ENCODE measurements at places on chromosomes 13 and 19.

DNA sequence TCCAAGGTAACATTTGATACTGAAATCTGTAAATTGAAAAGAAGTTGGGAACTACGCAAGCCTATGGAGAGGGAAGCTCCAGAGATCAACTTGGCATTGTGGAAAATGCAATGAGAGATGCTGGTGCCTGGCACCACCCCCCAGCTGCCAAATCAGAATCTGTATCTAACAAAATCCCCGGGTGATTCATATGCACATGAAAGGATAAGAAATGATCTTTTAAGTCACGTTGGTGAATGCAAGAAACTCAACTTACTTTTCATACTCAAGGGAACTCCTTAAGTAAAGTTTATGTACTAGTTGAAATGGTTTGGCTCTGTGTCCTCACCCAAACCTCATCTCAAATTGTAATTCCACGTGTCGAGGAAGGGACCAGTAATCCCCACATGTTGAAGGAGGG is 158.5 kb upstream of the MYO16 start:
- no peak for DNase-seq

DNA sequence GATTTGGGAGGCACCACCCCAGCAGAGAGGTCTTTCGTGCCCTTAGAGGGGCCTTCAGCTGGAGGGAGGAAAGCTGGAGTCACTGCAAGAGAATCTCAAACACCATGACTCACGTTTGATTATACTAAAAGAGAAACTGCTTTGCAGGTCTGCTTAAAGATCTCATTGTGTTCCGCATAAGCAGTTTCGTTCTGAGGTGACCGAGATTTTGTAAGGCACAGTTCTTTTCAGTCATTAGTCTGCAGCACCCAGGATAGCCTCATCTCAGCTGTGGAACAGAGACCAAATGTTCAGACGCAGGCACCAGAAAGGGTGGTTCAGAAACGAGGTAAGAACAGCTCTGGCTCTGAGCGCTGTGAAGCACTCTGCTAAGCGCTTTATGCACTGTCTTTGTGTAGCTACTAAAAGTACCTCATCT is 71.2 kb upstream of the GTF3A start:
- DNase-seq: no peak

DNA sequence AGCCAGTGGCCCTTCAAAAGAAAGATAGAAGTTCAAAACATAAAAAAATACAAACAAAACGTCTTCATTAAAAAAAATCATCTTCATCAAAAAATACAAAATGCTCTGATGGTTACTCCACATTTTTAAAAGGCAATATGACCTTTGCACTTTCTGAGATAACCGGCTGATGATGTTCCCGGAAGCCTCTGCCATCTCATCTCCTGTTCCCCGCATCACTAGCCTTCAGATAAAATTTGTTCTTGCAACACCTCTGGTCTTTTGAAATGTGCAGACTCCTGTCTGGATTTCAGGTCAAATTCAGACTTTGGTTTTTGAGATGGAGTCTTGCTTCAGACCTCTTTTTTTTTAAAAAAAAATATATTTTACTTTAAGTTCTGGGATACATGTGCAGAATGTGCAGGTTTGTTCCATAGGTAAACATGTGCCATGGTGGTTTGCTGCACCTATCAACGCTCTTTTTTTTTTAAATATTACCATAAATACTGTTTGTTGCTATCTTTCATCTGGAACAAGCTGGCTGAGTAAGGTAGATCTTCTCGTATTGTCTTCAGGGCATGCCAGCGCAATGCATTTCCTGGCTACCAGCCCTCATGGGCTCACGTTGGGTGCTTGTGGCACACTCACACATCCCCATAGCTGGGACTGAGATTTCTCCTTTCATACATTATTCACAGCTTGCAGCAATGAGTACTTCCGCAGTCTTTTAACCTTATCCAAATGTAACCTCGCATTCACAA is 418.9 kb upstream of the ARGLU1 start:
- DNase-seq: no peak

- no peak for DNase-seq
These were observed 10.1 kb upstream of the SHISA2 start for GRCh38 chr13:26061947-26062346.

GRCh38 chr19:2145831-2146241 is 5.5 kb downstream of the AP3D1 start:
- DNase-seq: no peak

DNA sequence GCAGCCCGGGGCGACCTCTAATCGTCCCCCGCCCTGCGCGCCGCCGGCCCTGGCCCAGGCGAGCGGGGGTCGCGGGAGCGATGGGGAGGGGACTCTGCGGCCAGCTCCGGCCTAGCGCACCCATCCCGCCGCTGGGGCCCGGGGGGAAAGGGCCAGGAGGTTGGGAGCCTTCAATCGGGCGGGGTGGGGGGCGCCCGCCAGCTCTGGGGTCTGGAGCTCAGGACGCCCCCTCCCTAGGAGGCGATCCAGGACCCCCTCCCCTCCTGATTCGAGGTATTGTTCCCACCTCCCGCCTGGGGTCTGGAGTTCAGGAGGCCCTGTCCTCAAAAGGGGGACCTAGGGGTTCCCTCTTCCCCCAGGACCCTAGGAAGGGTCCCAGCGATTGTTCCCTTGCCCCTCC is 430 bp downstream of the ZNF358 start:
- DNase-seq: no peak

DNA sequence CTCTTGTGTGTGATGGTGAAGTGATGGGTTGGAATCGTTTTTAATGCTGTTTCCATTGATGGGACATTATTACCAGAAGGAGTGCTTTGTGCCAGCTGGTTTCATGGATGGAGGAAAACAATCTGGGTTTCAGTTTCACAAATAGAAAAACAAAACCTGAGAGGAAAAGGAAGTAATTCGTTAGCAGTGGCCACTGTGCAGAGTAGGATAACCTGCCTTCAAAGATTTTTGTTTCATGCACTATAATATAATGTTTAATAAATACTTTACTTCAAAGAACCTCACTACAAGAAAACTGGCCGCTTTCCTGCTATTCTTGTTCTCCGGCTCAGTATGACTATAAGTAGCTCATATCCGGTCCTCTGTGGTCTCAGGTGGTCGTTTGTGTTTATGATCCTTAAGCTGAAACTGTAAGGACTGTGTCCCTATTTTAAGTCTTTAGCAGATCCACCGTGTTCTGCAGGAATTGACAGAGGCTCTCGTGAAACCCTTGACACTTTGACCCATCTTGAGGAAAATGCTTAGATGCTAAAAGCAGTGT is 104.7 kb downstream of the GGACT start:
- no peak for DNase-seq

DNA sequence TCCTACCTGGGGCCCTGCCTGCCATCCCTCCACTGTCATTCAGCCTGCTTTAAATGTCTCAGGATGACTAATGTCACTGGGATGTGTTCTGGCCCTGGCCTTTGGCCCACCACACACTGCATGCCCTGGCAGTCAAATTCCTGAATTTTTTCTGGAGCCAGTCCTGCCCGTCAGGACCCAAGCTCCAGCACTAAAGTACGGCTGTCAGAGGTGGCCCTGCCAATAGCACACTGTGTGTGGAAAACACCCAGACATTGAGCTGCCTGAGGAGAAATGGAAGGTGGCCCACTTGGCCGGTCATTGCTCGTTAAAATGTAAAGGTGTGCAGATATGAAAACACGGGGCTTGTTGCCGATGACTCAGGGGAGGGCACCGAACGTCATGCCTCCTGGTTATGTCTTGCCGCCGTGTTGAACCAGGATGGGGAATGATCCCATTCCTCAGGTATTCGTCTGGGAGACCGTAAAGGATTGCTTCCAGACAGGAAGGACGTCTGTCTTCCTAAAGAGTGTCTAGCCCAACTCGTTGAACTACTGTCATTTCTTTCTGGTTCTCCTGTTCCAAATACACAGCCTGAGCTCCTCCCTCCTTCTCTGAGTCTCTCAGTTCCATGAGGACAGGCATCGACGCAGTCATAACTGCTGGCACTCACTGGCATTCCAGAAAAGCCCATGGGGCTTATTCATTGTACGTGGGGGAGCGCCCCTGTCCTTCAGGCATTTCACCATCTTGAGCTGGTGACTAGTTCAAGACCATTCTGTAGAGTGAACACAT is 40.6 kb downstream of the COL4A2 start:
- DNase-seq: no peak

DNA sequence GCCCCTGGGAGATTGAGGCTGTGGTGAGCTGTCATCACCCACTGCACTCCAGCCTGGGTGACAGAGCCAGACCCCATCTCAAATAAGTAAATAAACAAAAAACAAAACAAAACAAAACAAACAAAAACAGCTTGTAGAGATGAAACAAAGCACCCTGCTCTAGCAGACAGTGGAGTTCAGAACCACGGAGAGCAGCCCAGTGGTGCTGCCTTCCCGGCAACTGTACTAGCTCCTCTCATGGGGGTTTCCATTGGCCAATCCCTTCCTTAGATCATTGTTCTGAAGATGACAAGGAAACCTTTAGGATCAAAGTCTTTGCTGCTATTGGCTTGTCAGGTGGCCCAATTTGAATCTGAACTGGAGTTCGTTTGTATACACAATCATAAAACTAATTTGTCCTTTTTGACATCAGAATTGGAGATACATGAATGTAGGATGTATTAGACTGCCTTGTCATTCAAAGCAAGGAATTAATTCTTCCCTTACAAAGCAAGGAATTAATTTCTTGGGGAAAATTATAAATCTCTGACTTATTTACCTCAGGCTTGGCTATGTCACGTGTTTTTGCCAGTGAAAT is 19.7 kb upstream of the SYCN start:
- DNase-seq: no peak

GRCh38 chr13:30103161-30103840 is 204.1 kb downstream of the KATNAL1 start:
- DNase-seq: peak; percentile 17

DNA sequence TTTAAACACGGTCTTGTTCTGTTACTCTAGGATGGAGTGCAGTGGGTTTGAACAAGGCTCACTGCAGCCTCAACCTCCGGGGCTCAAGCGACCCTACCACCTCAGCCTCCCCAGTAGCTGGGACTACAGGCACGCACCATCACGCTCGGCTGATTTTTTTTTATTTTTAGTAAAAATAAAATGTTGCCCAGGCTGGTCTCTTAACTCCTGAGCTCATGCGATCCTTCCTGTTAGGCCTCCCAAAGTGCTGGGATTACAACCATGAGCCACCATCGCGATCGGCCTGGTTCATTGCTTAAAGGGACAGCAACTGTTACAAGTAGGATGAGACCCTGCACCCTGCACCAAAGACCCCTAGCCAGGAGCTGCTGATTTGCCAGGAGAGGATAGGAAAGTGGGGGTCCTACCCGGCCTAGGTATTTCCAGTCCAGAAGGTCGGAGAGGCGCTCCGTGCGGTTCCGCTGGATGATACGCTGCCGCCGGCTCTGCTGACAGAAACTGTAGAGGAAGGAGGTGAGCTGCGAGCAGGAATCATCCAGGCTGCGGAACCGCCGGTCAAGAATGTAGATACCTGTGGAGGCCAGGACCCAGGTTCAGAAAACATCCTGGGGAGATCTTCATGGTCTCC is 5.1 kb downstream of the FTL start:
- no peak for DNase-seq

- no peak for DNase-seq
These were observed 37.6 kb downstream of the ZNF493 start for GRCh38 chr19:21434516-21434915.

DNA sequence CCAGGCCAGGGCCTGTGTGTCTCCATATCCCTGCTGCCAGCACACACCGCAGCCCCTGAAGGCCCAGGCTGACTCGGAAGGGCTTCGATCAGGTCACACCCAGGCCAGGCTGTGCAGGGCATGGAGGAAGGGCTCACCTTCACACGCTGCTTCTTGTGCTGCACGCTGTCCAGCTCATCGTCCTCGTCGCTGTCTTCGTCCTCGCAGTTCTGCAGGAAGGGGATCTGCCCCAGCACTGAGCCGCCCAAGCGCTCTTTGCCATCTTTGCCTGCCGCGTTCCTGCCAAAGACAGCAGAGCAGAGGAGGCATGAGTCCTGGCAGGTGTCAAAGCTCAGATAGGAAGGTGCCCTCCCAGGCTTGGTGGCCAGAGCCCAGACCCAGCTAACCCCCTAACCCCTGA is 13.7 kb upstream of the PRKD2 start:
- no peak for DNase-seq

- no peak for DNase-seq
These were observed 1.2 kb upstream of the LRRC63 start for GRCh38 chr13:46210362-46211083.

DNA sequence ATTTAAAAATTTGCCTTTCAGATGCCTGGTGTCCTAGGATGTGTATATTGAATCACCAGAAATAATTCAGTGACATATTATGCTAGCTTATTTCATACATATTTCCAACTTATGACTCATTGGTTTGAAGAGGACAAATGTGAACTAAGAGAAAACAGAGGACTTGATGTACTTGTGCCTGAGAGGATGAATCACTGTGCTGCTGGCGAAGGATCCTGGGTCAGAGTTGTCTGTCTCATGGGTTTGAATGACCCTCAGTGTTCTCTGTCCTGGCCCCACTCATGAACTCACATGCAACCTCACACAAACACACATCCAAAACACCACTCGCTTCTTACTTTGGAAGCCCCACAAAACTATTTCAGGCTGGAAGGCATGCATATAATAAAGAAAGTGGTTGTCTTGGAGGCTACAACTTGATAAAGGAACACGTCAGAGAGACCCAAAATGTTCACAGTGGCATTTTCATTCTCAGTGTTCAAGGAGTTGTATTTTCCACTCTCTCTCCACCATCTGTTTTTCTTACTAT is 129.0 kb upstream of the SPRY2 start:
- DNase-seq: peak; percentile 71

GRCh38 chr19:3457528-3458228 is 22.6 kb downstream of the SMIM24 start:
- DNase-seq: no peak

DNA sequence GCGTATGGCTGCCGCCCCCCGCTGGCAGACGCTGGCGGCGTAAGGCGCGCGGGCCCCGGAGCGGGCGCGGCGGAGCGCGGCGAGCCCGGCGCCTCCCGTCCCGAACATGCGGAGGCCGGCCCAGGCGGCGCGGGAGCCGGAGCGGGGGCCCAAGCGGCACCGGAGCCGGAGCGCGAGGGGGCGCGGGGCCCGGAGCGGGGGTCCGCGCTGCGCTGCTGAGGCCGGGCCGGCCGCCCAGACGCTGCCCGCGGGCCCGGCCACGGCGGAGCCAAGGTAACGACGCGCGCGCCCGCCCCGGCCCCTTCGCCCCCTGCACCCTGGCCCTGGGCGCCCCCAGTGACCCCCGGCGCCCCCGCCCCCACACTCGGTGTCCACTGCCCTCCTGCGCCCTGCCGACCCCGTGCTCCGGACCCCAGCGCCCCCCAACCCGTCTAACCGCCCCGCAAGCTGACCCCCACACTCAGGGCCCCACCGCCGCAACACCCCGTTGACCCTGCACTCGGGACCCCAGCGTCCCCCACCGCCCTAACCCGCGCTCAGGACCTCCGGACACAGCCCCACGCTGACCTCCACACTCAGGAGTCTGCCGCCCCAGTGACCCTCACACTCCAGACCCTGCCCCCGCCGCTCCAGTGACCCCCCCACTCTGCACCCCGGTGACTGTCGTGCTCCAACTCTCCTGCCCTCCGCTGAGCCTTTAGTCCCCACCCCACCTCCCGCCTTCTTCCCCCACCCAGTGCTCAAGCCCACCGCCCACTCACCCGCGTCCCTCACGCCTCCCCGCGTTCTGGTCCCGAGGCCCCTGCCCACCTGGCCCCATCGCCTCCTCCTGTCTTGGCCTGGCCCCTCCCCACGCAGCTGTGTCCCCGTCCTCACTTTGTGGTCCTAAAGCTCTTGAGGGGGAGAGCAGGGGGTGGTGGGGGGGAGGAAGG is at the start of gene CSNK1G2:
TSS of gene CSNK1G2 (plus strand) at position 27 of the 932 bp plus-strand sequence. CDS start 28,601 bp downstream, outside the sequence.
- DNase-seq: no peak

GRCh38 chr13:99973808-99974185 is 2.2 kb upstream of the ZIC5 start:
- no peak for DNase-seq

- DNase-seq: no peak
These were observed 13.9 kb downstream of the SLITRK5 start for GRCh38 chr13:87684850-87685742.
